ENCODE measurements at places on chromosomes 3 and 15.

GRCh38 chr3:30225021-30225420, 381.4 kb upstream of the TGFBR2 start:
- no peak for DNase-seq

- no peak for DNase-seq
Measured at GRCh38 chr15:65246026-65246714, 34.9 kb upstream of the CILP start.

GRCh38 chr15:53530761-53531160, 228.7 kb downstream of the WDR72 start:
- DNase-seq: no peak

GRCh38 chr3:70392227-70392626, 79.8 kb upstream of the MDFIC2 start:
- no peak for DNase-seq

DNA sequence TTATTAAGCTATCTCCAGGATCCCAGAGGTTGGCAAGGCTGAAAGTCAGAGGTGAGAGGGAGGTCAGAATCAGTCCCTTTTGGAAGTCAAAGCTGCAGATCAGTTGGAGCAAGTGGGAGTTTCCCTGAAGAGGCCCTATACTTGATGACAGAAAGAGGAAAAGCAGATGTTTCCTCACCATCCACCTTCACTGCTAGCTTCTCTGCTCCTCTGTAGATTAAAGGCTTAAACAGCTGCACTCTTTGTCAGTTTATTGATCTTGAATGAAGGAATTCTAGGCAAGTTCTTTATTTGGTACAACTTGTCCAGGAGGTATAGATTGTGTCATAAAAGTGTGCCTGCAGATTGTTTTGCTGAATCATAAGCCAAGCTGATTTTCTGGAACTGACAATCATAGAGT, 408.2 kb upstream of the TGFBR2 start:
- DNase-seq: no peak

Measured in NCI-H774 (cell line).